ENCODE measurements at places on chromosomes 1 and 21.

GRCh38 chr1:171817511-171818265 lies 23.6 kb upstream of the DNM3 start:
- no peaks in the 10 kb centered on the region for H3K27me3 ChIP-seq
- H3K4me1 ChIP-seq, result no peaks in the 10 kb centered on the region
- H3K36me3 ChIP-seq, result no peaks in the 10 kb centered on the region

DNA sequence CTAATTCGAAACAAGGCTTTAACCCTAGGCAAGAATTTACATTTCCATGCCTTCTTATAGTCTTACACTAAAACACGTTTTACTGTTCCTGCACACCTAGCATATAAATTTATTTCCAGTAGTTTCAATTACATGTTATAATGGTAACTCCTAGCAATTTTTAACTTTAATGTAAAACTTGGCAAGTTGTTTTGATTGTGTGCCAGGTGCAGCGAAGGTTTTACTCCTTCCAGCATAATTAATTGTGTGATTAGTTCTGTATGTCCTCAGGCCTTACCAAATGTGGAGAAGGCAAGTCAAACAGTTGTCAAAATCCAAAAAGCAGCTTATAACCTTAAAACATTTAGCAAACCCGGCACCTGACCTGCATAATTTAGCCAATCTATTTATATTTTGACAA lies 114.8 kb downstream of the KCNK1 start:
- no peak overlapping the region for H3K4me3 ChIP-seq
- H3K36me3 ChIP-seq, result no peaks in the 10 kb centered on the region
- H3K27me3 ChIP-seq, result no peaks in the 10 kb centered on the region
- no peak for DNase-seq
- peaks cover 2% of the 10 kb centered on the region for H3K4me1 ChIP-seq

GRCh38 chr1:179425186-179425585 lies 59.4 kb downstream of the AXDND1 start:
- H3K4me3 ChIP-seq, result no peak overlapping the region
- H3K4me1 ChIP-seq, result no peaks in the 10 kb centered on the region
- no peaks in the 10 kb centered on the region for H3K27me3 ChIP-seq
- H3K27ac ChIP-seq, result no peak overlapping the region
- no peaks in the 10 kb centered on the region for H3K36me3 ChIP-seq
- no peak for DNase-seq

DNA sequence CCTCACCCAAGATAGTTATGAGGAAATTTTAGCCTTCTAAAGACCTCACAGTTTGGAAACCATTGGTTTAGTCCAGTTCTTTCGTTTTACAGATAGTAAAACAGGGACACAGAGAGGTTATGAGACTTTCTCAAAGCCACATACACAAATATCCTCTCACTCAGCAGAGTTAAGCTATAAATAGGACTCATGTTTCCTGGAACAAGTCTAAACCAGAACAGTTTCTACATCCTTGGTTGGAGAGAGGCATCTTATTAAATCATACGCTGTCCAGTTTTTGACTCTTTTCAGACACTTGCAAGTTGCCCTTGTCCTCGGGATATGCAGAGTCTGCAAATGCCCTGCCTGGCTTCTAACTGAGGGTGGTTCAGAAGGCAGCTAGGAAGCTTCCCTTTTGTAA lies 462.1 kb upstream of the DEPDC1 start:
- DNase-seq, result no peak
- H3K36me3 ChIP-seq, result no peaks in the 10 kb centered on the region
- no peak overlapping the region for H3K27ac ChIP-seq
- no peaks in the 10 kb centered on the region for H3K27me3 ChIP-seq

DNA sequence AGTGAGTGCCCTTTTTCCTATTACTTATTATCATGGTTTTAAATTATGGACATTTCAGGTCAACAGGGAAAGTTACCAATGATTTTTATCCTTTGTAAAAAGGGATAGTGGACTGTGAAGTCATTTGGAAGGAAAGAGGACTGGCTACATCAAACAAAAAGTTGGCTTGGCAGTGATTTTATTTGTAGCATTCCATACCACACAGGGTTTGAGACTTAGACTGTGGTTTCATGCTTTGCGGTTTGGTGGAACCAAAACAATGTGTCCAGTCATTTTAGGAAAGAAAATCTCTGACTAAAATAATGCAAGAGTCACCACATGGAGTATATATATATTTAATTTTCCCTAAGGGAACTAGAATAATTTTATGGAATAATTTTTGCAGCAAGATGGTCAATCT lies 239.5 kb downstream of the HMCN1 start:
- no peak for DNase-seq
- no peak overlapping the region for H3K4me3 ChIP-seq
- H3K27ac ChIP-seq, result no peak overlapping the region
- H3K36me3 ChIP-seq, result no peaks in the 10 kb centered on the region
- H3K4me1 ChIP-seq, result no peaks in the 10 kb centered on the region

DNA sequence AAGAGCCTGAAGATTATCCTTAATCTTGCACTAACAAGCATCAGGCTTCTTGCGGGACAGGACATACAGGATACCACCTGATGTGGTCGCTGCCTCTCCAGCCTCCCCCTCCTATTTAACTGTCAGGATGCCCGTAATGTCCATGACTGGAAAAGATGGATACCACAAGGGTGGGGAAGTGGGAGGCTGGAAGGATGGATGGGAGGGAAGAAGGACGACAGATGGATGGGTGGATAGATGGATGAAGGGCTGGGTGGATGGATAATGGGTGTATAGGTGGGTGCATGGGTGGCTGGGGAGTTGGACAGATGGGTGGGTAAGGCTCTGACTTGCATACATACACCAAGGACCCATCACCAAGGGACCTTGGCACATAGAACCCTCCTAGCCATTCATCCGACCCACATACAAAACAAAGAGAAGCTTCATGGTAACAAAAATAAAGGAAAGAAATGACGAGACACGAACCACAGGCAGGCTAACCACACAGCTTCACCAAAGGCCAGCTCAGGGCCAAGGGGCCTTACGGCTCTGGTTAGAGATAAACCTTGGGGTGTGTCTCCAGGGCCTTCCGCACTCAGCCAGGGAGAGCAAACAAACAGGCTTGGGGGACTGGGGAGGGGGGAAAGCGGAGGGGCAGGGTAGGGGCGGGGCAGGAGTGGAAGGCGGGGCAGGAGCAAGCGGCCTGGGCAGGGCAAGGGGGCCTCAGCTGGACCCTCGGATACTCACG lies 50.5 kb downstream of the HSPG2 start:
- H3K4me3 ChIP-seq, result no peak overlapping the region
- H3K27me3 ChIP-seq, result no peaks in the 10 kb centered on the region
- no peak for DNase-seq

DNA sequence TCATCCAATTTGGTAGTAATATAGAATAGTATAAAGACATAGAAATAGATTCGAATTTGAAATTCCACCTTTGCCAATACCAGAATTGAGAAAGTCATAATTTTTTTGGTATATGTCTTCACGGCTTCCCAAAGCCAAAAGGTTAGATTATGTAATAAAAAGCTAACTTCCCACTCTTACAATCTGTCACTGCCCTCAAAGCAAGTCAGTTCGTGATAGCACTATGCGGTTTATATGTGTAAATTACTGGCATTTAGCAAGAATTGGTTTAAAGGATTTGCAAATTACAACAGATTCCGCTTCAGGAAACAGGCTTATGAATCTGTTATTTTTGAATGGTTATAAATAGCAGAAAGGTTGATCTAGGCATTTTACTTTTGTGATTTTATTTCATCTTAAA lies 679.4 kb upstream of the ADGRL2 start:
- no peak overlapping the region for H3K27ac ChIP-seq
- DNase-seq, result no peak
- H3K36me3 ChIP-seq, result no peaks in the 10 kb centered on the region
- no peaks in the 10 kb centered on the region for H3K27me3 ChIP-seq
- H3K4me3 ChIP-seq, result no peak overlapping the region
